Activated CD8-positive, alpha-beta memory T cell treated with anti-CD3 and anti-CD28 coated beads for 1 hour (primary cell): ENCODE measurements at places on chromosomes 5 and 9.

- no peak for DNase-seq
Observed at GRCh38 chr5:148640471-148640870, 13.9 kb downstream of the HTR4 start.

- DNase-seq = no peak
Observed at GRCh38 chr9:136529516-136530460, 16.1 kb downstream of the NOTCH1 start.

- no peak for DNase-seq
Observed at GRCh38 chr9:81841333-81841732, 86.9 kb upstream of the SPATA31D4 start.

GRCh38 chr5:74433896-74434829, 206.4 kb downstream of the ENC1 start:
- DNase-seq = no peak
